Forelimb muscle (tissue), 1 donor: ENCODE measurements at places on chromosomes 1 and 21. TPM values are rescaled to one million over a fixed set of nuclear protein-coding genes. Genes with fewer than 3 reads are reported as not detected.

DNA sequence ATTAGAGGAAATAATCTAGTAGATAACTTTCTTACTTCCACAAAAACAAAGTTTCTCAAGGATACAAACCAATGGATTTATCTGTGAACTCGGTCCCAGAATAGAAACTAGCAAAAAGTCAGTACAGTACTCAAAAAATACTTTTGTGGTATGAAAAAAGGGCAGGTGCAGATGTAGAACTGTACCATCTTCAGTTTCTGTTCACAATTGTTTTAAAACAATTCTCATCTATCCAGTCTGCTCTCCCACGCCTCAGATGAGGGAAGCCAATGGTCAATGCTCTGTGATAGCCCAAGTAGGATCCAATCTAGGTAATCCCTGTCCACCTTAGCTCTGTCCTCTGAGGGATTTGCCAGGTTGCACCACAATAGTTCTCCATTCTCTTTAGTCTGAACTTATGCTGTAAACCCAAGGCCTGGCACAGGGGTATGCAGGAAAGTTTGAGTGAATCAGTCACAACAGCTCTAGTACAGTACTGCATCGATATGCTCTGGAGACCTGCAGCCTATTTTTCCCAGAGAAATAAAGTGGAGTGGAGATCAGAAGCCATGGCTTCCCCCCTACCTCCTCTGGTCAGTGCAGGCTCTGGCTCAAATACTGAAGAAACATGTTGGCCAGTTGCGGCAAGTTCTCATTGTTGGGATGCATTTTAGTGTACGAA is 1.4 kb downstream of the KTI12 start:
- DNase-seq = no peak

DNA sequence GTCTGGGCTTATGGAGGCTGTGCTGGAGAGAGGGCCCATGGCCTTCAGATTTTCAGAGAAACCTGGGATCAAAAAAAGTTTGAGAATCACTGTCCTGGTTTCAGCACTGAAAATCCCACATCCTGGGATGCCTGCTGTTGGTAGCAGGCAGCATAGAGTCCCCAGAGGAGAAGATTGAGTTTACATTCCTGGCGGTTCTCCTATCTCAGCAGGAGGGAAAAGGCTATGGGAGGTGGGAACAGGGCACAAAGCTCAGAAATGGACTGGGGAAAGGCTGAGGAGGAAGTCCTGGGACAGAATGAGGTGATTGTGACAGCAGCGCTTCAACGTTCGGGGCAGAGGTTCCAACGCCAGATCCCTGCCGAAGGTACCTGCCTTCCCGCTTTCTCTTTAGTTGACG is 103.4 kb downstream of the ETS2 start:
- DNase-seq = no peak

DNA sequence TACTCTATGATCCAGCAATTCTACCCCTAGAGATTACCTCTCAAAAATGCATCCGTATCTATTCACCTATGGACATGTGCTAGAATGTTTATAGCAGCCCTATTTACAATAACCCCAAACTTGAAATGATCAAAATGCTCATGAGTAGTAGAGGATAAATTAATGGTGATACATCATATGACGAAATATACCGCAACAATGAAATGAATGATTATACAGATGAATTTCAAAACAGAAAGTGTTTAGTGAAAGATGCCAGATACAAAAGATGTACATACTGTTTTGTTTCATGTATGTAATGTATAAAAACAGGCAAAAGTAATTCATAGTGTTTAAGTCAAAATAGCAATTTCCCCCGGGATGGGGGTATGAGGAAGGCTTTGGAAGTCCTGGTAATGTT is 91.0 kb upstream of the CD55 start:
- DNase-seq = no peak

DNA sequence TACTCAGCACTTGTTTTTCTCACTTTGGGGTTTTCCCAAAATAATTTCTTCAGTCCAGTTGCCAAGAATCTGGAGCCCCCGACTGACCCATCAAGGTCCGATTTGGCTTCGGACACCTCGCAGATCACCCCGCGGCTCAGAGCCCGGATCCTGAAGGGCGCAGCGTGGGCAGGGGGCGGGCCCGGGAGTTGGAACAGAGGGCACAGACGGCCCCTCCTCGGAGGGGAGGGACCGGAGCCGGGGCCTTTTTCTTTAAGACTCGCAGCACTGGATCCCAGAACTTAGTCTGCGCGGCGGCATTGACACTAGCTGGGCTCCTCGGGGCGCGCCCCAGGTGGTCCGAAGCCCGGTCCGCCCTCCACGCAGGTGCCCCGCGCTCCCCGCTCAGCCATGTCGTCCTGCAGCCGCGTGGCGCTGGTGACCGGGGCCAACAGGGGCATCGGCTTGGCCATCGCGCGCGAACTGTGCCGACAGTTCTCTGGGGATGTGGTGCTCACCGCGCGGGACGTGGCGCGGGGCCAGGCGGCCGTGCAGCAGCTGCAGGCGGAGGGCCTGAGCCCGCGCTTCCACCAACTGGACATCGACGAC is at the start of gene CBR3:
Gene CBR3 (plus strand): TSS at position 277 of the 588 bp plus-strand sequence. CDS start 114 bp downstream, at position 391.
- DNase-seq = no peak

GRCh38 chr1:44970317-44970716 is 16.1 kb downstream of the EIF2B3 start:
- DNase-seq = no peak

- no peak for DNase-seq
Measured at GRCh38 chr1:17304151-17304825, 3.7 kb upstream of the PADI4 start.

DNA sequence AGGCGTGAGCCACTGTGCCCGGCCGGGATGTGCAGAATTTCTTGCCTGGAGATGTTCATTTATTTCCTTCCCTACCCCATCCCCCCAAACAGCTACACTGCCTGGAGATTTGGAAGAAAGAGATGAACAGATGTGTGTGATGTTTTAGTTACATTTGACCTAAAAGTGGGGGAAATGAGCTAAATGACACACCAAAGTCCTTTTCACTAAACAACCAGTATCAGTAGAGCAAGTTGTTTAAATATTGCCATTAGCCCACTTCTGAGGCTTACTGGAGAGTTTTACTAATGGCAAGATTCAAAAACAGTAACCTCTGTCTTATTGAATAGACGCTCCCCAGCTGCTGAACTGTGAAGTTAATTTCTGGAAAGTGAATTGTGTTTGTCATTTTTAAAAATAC is 100.1 kb downstream of the RUNX1 start:
- no peak for DNase-seq

Gene CHAF1B
- polyA plus RNA-seq = 3.5 TPM

Gene HSF2BP
- polyA plus RNA-seq = 0.62 TPM

Gene SPRR3
- polyA plus RNA-seq = not detected
